ENCODE measurements at places on chromosomes 5 and 9.

GRCh38 chr9:72363908-72364678 is 915 bp downstream of the ZFAND5 start:
- peak; percentile 15 for DNase-seq

DNA sequence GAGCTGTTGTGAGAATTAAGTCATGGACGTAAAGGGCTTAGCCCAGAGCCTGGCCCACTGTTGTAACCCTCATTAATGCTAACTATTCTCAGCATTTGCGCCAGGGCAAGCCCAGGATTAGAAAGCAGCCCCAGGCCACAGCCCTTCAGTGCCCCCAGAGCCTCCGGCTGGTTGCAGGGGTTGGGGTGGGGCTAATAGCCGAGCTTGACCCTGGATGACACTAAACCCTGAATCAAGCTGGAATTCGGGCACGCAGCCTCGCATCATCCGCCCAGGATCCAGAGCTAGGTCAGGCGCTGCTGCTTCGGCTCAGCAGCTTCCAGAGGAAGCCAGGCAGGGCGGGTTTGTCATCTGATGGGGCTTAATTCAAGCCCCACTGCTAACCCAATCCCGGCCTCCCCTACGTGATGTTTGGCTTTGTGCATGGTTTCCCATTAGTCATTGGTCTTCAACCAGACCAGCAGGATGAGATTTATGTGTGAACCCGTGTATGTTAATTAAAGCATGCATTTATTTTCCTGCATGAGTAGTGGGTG is 1.2 kb upstream of the MEGF9 start:
- DNase-seq, result no peak

DNA sequence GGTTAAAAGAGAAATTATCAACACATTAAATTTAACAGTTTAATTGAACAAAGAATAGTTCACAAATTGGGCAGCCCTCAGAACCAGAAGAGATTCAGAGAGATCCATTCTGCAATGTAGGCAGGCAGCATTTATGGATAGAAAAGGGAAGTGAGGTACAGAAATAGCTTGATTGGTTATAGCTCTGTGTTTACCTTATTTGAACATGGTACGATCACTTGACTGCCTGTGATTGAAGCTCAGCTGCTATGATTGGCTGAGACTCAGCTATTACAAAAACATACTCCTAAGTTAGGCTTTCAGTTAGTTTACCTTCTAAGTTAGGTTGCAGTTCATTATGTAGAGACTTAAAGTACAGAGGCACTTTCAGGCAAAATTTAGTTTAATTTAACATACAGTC is 7.3 kb downstream of the CNTRL start:
- DNase-seq, result no peak

- no peak for DNase-seq
These were observed 32.2 kb downstream of the CWC27 start for GRCh38 chr5:64800926-64801325.

All from esophagus squamous epithelium (tissue), 5 donors.